ENCODE measurements at places on chromosomes 12 and 14. TPM values are rescaled to one million over a fixed set of nuclear protein-coding genes. Genes with fewer than 3 reads are reported as not detected.

The PRIMA1 gene
- polyA plus RNA-seq: 0.84 TPM

The DEPDC4 gene
- 0.94 TPM for polyA plus RNA-seq

GRCh38 chr12:4417455-4417854, 28.2 kb downstream of the FGF6 start:
- DNase-seq: no peak
- H3K36me3 ChIP-seq: no peaks in the 10 kb centered on the region
- no peak overlapping the region for H3K4me3 ChIP-seq
- no peaks in the 10 kb centered on the region for H3K27me3 ChIP-seq
- peaks cover 13% of the 10 kb centered on the region for H3K4me1 ChIP-seq

The TOMM20L gene
- polyA plus RNA-seq: not detected

The LRRC9 gene
- polyA plus RNA-seq: not detected

The IL22 gene
- polyA plus RNA-seq: 1.1 TPM

Data from thymus (tissue), 14 donors.